ENCODE measurements at places on chromosomes 16 and 17.

DNA sequence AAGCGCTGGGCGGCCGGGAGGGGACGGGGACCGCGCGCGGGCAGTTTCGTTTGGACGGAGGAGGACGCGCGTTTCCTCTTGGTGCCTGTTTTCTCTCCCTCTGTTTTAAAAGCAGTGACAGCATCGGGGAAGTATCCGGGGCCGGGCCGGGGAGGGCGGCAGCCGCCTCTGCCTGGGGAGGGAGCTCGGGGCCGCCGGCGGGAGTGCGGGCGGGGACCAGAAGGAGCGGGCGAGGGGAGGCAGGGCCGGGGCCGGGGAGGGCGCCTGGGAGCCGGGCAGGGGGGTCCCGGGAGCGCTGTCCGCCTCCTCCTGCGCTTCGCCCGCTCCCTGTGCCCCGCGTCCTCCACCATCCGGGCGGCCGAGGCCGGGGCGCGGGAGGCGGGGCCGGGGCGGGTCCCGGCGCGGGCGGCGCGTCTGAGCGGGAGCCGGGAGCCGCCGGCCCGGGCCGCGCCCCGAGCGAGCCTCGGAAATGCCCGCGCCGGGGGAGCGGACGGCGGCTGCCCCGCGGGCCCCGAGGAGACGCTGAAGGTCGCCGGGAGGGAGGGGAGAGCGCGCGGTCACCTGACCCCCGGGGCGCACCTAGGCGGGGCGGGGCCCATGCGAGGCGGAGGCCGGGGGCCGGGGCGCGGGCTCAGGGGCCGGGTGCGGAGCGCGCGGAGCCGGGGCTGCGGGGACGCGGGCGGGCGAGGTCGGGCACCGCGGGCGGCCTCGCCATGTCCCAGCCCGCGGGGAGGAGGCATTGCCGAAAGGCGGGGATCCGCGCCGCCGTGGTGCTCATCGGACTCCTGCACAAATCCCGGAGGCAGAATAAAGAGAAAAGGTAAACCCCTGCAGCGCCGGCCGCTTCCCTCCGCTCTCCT lies 57.3 kb downstream of the RAP1GAP2 start:
- DNase-seq, result no peak

- DNase-seq, result peak; percentile 72
These were observed 13.7 kb downstream of the ALOX12B start for GRCh38 chr17:8073627-8074484.

- DNase-seq, result no peak
These were observed 141.1 kb upstream of the HS3ST2 start for GRCh38 chr16:22672830-22673210.

DNA sequence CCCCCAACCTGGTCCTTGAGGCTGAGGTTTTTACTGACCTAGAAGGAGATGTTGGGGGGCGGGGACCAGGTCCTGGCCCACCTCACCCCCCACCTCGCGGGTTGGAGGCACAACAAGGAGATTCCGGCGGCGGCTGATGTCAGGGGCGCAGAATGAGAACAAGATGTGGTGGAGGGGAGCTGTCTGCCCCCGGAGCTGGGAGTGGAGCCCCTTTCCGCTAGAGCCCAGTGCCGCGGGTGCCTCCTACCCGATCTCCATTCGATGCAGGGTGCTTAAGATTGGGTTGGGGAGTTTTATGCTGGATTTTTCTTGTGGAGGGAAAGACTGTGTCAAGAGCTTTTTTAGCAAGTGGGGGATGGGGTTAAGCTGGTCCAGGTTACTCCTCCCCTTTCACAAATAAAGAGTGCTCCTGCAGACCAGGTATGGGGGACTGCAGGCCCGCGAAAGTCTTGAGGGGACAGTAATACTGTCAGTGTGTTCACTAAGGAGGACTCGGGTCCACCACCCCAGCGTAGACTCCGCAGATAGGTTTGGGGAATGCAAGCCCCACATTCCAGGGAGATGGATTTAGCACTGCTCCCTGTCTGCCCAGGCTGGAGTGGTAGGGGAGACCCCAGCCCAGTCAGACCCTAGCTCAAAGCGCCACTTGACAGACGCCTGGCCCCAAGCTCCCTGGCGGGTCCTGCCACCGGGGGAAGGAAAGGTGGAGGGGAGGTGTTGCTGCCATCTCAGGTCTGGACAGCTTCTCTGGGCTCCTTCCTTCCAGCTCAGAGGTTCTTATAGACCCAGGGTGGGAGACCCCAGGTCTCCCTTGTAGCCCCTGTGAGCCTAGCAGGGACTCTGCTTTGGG lies 2.0 kb downstream of the CACNA1G start:
- no peak for DNase-seq

GRCh38 chr17:14149751-14150150 lies 80.4 kb downstream of the COX10 start:
- DNase-seq, result no peak
